Stimulated activated CD4-positive, alpha-beta T cell treated with anti-CD3 and anti-CD28 coated beads, Interleukin-12 subunit alpha, Interleukin-12 subunit beta, amount 100 ng/mL, for 4 hours (primary cell): ENCODE measurements at places on chromosomes 12 and 14.

GRCh38 chr14:56787530-56787929, 22.7 kb downstream of the OTX2 start:
- DNase-seq, result no peak

GRCh38 chr14:92877757-92878431, 45.1 kb upstream of the CHGA start:
- no peak for DNase-seq

DNA sequence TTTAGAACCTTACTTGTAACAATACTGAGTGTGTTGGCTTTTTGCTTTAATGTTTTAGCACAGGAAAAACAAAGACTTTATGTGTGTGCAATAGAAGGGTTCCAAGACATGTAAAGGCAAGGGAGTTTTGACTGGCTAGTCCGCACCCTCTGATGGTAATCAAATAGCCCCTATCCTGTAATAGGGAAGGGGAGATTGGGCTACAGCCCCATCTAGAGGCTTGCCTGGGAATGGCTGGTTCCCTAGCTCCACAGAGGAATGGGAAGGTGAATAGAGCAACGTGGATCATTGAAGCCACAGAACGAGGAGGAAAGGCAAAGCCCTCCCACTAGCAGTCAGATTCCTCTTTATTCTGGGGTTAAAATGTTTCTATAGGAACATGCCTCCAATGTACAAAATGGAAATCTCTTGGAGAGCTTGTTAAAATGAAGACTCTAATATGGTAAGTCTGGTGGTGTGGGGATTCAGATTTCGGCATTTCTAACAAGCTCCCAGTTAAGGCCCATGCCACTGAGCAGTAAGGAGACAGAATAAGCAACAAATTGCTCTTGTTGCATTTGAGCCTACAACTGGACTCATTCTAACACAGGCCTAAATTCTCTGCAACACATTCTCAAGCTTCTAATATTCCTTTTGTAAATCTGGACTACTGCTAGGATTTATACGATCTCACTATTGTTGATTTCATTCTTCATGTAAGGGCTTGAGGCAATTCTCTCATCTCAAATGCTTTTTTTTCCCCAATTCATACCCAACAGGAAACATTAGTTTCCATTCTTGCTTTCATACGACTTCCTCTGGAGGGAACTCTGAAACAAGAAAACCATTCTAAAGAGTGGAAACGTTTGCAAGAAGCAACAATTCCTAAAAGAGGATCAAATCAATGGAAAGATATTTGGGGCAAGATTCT, 57.1 kb downstream of the NIN start:
- peak; percentile 38 for DNase-seq

GRCh38 chr14:88004506-88005036, 364 bp upstream of the GPR65 start:
- no peak for DNase-seq

DNA sequence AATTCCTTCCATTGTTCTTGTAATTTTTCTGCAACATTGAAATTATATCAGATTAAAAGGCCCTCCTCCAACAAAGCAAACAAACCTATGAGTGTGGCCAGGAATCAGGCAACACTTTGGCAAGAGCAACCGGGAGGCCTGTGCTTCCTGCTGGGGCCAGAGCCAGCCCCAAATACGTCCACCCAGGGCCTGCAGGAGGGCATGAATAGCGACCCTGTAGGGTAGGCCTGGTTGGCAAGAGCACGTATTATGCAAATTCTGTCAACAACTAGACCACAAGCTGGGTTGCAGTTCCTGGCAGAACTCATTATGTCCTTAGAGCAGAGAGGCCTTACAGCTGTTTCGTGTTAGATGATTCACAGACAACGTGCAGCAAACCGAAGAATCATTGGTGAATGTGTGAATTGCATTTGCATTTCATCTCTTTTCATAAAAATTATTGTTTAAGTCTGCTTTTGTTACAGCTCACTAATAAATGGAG, 26.9 kb upstream of the LGALS3 start:
- no peak for DNase-seq
